GM23248 (cell line): ENCODE measurements at places on chromosomes 12 and 14. TPM values are rescaled to one million over a fixed set of nuclear protein-coding genes. Genes with fewer than 3 reads are reported as not detected.

Gene PLCZ1
- not detected in 2 replicates for total RNA-seq

Gene SPPL3
- 8.1 and 17.8 TPM in 2 replicates for total RNA-seq

Gene RITA1
- total RNA-seq, result 16.2 and 19.2 TPM in 2 replicates

Gene STAC3
- total RNA-seq, result 0.32 and 1.3 TPM in 2 replicates

Gene RNASE3
- not detected in 2 replicates for total RNA-seq

Gene TDRD9
- not detected in 2 replicates for total RNA-seq
